Substantia nigra (tissue), 51 donors: ENCODE measurements at places on chromosomes 6 and 20.
A peak's percentile ranks its signal among the peaks of the same experiment; 100 is the strongest.

GRCh38 chr6:26104457-26105108 lies 17.4 kb downstream of the HFE start:
- no peak for DNase-seq

- DNase-seq = no peak
Observed at GRCh38 chr6:45532721-45533210, 155.0 kb upstream of the SUPT3H start.

DNA sequence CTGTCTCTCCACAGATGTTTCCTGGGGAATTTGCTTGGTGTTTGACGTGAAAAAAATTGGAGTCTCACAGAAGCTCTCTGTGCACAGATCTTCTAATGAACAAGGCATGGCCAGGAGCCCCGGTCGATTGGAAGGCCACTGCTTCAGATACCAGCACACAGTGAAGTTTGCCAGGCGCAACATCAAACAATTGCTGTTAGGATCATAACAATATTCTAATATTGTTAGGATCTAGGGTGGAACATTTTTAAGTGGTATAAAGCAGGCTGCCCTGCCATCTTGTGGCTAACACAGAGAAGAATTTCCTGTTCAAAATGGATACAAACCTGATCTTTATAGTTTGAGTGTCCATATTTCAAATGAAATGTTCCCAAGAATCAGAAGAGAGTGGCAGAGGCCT lies 64.1 kb downstream of the C6orf118 start:
- peak; percentile 11 for DNase-seq

- peak; percentile 72 for DNase-seq
Observed at GRCh38 chr6:29965873-29966601, 23.7 kb downstream of the HLA-A start.

DNA sequence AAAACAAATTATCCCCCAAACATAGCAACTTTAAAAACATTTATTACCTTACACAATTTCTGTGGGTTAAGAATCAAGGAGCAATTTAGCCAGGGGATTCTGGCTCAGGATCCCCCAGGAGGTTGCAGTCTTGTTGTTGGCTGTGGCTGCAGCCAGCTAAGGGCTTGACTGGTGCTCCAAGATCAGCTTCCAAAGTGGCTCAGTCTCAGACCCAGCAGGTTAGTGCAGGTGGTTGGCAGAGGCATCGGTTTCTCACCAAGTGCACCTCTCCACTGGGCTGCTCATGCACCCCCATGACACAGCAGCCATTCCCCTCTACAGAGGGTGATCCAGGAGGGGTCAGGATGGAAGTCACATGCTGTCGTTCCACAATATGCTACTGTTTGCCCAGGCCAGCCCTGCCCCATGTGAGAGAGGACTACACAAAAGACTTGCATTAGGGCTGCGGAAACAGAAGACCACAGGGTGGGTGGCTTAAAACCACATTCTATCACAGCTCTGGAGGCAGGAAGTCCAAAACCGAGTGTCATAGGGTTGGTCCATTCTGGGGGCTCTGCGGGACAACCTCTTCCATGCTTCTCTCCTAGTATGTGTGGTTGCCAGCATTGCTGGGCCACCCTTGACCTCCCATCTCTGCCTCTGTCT lies 125.8 kb downstream of the C6orf118 start:
- no peak for DNase-seq

GRCh38 chr6:9539231-9539755 lies 875.6 kb downstream of the TFAP2A start:
- DNase-seq = no peak

DNA sequence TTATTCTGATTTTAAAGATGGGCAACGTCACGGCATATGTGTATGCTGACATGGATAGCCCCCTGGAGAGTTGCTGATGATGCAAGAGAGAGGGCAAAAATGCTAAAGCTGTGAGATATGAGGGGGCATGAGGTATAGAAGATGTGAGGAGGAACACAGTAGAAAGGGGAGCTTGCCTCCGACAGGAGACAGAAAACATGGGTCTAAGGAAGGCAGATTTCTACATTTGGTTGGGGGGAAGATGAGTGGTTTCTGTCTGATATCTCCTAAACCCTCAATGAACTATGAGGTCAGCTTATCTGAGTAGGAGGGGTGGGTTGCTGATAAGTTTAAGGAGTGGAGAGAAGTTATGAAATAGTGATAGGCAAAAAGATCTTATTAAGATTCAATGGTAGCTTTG lies 6.0 kb downstream of the RNF24 start:
- no peak for DNase-seq

GRCh38 chr6:3277851-3278416 lies 19.2 kb downstream of the PSMG4 start:
- no peak for DNase-seq

GRCh38 chr20:61025536-61025935 lies 226.5 kb upstream of the CDH4 start:
- no peak for DNase-seq

- DNase-seq = no peak
Observed at GRCh38 chr6:364609-365540, 26.7 kb upstream of the IRF4 start.

GRCh38 chr6:145865595-145865994 lies 51.0 kb upstream of the FBXO30 start:
- no peak for DNase-seq

DNA sequence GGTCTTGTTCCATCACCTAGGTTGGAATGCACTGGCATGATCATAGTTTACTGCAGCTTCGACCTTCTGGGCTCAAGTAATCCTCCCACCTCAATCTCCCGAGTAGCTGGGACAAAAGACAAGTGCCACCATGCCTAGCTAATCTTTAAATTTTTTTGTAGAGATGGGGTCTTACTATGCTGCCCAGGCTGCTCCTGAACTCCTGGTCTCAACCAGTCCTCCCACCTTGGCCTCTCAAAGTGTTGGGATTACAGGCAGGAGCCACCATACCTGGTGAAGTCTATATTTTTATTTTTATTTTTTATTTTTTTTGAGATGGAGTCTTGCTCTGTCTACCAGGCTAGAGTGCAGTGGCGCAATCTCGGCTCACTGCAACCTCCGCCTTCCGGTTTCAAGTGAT lies 11.4 kb upstream of the PIM1 start:
- DNase-seq = no peak

GRCh38 chr6:19472850-19473249 lies 364.3 kb upstream of the ID4 start:
- DNase-seq = no peak

GRCh38 chr6:123965894-123966293 lies 162.2 kb downstream of the NKAIN2 start:
- DNase-seq = peak; percentile 41

DNA sequence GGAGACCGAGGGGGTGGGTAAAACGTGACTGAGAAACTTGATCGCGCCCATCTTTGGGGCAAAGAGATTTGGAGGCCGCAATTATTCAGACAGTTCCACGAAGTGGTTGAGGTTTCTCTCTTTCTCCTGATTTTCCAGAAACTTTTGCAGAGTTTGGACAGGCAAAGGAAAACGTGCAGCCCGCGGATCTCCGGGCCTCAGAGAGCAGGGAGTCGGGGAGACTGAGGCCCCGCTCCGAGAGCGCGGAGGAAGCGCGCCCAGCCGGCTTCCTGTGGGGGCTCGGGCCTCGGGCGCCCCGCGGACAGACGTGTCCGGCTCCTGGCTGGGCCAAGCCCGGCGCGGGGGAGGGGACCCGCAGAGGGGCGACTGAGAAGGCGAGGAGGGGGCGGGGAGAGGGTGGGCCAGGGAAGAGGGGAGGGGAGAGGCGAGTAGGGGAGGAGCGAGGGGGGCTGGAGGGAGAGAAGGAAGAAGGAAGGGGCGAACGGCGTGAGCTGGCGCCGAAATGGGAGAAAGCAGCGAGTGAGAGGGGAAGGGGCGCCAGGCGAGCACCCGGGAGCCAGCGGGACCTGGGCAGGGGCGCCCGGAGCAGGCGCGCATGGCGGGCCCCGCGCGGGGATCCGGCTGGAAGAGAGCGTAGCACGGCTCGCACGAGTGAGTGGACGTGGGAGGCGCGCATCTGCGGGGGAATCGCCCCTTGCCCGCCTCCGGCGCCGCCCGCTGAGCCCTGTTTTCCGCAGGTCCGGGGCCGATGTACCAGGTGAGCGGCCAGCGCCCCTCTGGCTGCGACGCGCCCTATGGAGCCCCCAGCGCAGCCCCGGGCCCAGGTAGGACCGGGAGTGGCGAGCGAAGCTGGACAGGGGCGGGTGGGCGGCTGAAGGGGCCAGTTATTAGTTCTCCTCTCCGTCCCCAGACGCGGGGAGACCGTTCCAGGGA lies at the start of gene MDFI:
Gene MDFI, plus strand, starts transcription at position 467 of the 933 bp plus-strand sequence. Its CDS starts 282 bp downstream, at position 749.
- no peak for DNase-seq

DNA sequence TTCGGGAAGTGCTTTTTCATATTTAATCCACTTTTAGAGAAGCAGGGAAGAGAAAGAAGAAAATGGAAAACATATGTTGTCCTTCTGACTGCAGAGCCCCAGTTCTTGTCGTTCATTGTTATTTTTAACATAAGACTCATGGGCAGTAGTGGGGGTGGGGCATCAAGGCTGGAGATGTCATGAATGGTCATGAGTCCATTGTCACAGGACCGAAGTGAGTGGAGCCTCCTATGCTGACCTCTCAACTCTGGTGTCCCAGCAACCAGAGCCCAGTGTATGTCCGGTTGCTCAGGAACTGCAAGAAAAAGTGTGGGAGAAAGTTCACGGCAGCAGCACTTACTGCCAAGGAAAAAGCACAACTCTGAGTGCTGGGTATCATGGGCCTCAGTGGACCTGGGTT lies 108.6 kb downstream of the BANF2 start:
- no peak for DNase-seq

GRCh38 chr6:160270347-160270746 lies 11.7 kb upstream of the SLC22A2 start:
- no peak for DNase-seq

- DNase-seq = no peak
Observed at GRCh38 chr6:43499028-43499815, 10.9 kb downstream of the LRRC73 start.

GRCh38 chr20:1472556-1473245 lies 6.1 kb upstream of the NSFL1C start:
- no peak for DNase-seq

DNA sequence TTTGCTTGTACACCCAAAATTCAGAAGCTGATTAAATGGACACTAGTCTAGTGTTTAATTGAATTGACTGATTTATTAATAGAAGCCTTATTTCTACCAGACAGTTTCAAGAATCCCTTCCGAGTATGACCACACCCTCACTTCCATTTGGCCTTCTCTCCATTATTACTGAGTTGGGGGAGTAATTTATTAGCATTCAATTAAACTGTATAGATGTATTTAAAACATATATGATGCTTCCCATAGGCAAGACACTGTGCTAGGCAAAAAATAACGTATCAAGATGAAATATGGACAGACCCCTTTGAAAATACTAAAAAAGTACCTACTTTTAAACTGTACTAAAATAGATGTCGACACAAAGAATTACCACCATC lies 112.9 kb upstream of the PHACTR1 start:
- no peak for DNase-seq

DNA sequence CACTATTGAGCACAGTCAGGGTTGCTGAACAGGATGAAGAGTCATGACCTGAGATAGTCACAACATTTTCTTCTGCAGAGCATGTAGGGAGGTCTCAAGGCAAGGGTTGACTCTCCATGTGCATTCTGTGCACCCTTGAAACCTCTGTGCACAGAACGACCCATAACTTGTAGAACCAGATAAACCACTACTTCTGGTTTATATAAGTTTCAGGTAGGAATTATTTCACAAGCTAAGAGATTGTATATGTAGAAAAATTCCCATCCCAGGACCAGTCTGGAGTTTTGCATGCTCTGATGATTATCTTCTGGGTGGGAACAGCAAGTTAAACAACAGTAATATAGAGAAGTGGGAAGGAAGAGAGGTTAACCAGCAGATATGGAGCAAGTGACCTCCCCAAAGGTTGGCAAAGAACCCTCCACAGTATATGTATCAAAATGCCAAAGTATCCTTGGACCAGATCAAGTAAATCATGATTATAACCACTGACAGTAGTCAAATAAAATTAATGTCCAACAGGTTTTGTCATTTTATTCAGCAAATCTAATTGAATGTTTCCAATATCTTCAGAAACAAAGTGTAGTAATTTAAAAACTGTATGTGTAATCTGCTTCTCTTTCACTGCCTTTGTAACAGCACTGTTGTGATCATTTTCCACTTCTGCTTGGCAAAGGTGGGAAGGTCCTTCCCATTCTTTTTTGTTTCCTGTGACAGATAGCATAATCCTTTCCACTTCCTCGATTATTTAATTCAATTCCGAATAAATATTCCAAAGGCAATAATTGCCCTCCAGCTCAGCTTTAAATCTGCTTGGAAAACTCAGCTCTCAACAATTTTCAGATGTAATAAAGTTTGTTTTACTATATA lies 104.4 kb downstream of the SYNE1 start:
- no peak for DNase-seq

GRCh38 chr6:13355999-13356785 lies 27.9 kb upstream of the TBC1D7 start:
- DNase-seq = no peak
